Stimulated activated CD4-positive, alpha-beta T cell treated with anti-CD3 and anti-CD28 coated beads, Interleukin-4, amount 100 ng/mL, for 24 hours (primary cell): ENCODE measurements at places on chromosomes 1 and 21.

DNA sequence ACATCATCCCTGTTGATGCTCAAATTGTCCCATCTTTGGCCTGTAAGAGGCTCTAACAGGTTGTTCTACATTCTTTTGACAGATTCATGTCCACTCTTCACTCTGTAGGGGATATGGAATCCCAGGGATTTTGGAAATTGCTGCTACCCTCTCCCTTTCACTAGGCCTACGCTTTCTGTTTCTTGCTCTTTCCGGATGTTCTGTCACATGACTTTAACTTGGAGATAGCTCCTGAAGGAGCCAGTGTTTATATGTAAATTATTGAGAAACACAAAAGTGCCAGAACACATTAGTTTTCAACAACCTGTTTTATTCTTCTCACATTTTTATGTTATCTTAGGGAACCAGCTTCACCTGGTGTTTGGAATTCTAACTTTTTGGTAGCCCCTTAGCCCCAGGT, 287.1 kb upstream of the ST6GALNAC5 start:
- DNase-seq = no peak

DNA sequence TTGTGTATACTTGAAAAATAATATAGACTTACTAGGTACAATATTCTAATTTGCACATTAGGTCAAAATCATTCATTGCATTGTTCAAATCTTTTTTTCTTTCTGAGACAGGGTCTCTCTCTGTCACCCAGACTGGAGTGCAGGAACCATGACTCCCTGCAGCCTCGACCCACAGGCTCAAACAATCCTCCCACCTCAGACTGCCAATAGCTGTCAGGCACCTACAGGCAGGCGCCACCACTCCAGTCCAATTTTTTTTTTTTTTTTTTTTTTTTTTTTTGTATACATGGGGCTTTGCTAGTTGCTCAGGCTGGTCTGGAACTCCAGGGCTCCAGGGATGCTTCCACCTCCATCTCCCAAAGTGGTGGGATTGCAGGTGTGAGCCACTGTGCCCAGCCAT, 656.9 kb downstream of the KCNT2 start:
- DNase-seq = no peak

DNA sequence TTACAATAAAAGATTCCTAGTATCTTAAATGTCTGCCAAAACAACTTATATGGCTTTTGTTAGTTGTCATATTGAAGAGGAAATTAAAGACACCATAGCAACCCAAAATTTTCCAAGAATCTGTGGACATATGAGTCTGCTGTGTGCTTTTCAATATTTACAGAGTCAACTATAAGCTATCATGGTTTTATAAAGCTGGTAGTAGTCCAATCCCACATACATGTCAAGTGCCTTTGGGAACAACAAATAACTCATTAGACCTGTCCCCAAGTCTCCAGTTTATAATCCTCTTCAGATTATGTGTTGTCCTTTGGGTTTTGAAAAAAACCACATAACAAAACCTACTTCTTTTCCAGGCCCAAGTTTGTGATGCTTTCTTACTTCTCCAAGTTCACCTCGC, 293.8 kb upstream of the USP25 start:
- DNase-seq = no peak

DNA sequence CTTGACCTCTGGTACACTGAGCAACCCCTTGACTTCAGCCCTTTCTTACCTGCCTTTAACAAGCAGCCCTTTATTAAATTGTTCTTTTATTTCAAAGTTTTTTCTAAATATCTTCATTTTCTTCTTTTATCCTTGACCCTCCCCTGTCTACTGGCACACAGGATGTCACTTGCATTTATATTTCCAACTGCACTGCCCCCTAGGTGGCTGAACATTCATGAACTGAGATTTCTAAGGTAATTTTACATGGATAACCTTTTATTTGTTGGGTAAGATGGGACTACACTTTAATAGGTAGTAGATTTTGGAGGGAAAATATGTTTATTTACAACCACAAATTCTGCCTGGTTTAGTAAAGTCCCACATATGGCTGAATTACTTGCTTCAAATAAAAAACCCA, 190.0 kb downstream of the ATP6V1G3 start:
- DNase-seq = no peak

DNA sequence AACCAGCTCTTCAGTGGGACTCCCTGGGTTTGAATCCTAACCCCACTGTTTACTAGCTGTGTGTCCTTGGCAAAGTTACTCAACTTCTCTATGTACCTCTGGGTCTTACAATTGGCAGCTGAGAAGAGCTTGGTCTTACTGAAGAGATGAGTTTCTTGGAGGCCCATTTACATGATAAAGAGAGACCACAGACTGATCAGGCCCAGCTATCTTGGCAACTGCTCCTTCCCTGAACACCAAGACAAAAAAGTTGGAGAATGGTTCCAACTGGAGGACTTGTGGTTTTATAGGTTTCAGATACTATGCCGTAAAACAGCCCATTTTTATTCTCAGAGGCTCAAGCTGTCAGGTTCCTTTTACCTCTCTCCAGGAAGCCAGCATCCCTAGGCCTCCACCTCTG, 24.8 kb upstream of the CNIH3 start:
- DNase-seq = no peak

DNA sequence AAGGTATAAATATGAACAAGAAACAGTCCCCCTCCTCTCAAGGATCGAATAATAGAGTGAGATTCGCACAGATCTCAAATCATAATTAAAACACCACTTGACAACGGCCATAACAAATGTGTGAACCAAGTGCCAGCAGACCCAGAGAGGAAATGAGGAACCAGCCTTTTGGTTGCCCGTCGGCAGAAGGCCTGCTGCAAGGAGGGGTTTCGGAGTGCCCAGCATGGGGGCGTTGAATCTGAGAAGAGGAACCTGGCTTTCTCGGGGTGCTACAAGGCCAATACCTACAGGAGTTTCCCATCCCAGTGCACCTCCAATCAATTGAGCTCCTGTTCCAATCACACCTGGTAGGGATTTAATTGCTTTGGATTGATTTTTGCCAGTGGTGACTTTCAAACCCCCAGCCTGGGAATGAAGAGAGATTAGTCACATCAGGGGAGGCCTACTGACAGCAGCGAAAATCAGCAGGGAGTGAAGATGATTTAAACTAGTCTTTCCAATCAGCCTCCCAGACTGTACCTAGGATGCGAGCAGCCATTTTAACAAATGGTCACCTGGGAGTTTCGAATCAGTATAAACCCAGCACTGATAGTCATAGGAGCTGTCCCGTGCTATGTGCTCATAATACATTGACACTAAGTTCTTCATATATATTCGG, 263.8 kb downstream of the KAZN start:
- DNase-seq = no peak

- peak; percentile 64 for DNase-seq
These were observed 18.3 kb downstream of the PPT1 start for GRCh38 chr1:40078512-40079333.

DNA sequence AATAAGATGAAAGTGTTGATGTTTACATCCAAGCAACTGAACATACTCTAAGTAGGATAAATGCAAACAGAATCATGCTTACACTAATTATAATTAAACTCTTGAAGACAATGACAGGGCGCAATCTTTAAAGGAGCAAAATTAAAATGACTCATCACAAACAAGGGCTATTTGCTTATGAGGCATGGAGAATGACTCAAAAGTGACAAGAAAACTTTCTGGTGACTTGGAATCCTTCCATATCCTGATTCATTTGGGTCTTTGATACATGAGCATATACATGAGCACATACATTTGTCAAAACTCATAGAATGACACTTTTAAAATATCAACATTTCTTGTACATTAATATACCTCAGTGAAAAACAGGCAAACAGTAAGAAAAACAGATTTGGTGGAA, 1632.3 kb downstream of the KCNT2 start:
- DNase-seq = no peak

- DNase-seq = no peak
These were observed 63.1 kb downstream of the TOR1AIP2 start for GRCh38 chr1:179814546-179814838.

- no peak for DNase-seq
These were observed 1.7 kb downstream of the NFASC start for GRCh38 chr1:204872262-204872881.

DNA sequence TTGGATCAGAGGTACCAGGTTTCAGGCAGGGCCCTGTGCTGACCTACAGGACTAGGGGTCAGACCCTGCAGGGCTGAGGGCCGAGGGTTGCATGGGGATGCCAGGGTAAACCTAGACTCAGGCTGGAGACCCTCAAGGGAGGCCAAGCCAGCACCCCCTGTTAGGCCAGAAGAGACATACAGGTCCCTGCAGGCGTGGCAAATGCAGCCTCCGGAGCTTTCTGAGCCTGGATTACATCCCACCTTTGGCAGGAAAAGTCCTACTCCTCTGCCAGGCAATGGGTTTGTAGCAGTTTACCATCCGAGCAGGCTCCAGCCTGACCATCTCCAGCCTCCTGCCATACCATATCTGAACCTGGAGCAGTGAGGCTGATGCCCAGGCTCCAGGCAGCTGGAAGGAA, 425.3 kb downstream of the NPHP4 start:
- DNase-seq = no peak

DNA sequence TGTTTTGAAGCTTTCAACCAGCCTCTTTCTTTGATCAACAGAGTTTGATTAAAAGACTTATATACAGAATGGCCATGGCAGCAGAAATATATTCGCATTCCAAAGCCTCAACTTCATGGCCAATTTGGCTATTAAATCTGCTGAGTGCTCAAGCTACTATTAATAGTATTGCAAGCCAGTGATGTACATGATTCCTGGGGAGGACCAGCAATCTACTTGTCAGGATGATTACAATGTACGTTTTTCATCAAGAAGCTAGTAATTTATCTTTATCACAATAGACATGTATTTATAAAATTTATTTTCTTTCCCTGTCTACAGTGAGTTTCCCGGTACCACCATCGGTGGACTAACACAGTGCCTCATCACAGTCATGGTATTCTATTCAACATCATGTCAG, 515.5 kb downstream of the AMY1C start:
- DNase-seq = no peak

DNA sequence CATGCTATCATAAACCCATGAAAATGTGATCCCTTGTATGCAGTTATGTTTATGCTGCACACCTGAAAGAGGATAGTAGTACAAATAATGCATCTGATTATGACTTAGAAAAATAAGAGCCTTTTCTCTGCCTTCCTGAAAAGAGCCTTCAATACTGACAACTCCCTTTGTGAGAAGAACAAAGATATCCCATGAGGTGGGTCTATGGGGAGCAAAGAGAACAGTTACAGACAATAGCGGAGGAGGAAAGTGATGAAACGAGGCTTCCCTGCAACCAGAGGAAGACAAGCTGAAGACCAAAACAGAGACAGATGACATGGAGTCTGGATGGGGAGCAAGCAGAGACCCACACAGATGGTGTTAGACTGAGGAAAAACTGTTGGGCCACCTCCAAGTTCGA, 598.3 kb upstream of the PLXNA2 start:
- DNase-seq = no peak

DNA sequence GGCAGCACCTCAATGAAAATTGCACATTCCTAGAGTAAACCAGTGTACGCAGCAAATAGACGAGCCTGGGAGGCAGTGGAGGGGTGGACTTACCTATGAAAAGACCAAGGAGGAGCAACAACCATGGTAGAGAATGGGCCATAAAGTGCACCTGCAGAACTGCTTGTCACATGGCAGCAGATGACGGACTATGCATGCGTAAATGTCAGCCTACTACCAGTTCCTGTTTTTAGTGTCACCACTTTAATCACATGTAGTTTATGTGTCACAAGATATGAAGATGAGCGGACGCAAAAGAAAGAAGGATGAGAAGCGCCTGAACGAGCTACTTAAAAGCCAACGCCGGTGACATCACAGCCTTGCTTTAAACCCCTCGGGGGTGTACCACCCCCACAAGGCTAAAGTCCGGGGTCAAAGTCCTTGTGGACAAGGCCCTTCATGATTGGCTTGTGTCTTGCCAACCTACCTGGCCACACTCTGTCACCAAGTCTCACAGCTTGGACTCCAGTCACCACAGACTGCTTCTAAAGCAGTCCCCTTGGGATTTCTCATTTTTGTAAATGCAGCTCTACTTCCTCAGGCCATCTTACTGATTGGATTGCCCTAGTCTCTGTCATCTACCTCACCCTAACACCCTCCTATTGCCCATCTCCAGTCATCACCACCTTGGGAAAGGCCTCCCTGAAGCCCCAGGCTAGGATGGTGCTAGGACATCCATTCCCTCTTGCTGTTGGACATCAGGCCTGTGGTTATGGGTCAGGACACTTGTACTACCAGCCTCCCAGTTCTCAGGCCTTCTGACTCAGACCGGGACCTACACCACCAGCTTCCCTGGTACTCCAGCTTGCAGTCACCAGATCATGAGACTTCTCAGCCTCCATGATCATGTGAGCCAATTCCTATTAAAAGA, 6.0 kb upstream of the LY9 start:
- no peak for DNase-seq

DNA sequence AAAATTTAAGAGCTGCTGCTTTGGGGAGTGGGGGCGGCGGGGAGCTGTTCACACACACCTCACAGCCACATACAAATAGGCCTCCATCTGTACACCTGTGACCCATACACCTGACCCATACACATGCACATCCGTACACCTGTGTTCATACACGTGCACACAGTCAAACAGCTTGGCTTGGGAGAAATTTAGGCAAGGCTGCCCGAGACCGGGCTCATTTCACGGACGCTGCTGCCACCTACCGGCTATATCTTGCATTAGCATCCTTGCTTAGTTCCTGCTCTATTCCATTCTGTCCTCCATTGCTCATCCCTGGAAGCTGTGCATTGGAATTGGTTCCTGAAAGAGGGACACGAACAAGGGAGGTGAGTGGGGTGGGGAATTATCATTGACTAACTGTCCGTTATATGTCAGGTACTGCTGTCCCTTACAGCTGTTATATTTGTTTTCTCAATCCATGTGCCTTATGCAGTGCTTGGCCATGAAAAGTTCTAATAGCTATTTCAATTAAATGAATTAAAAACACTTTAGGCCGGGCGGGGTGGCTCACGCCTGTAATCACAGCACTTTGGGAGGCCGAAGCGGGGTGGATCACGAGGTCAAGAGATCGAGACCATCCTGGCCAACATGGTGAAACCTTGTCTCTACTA, 37.1 kb upstream of the EPB41 start:
- DNase-seq = peak; percentile 81

DNA sequence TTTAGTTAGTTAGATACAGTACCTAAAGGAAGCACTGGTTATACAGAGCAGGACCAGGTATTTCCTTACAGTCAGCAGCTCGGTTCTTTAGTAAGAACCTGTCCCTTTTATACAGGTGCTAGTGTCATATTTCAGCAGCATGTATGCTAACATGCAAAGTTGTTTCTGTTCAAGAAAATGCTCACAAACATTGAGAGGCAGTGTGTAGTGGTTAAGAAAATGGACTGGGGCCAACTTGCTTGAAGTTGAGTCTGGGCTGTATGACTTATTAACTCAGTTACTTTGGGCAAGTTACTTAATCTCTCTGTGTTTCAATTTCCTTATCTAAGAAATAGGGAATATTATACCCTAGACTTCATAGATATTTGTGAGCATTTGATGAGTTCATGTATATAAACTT, 31.1 kb downstream of the AK4 start:
- no peak for DNase-seq

- DNase-seq = no peak
These were observed 3.9 kb downstream of the GALE start for GRCh38 chr1:23796466-23797271.
